ENCODE measurements at places on chromosomes 2 and 18.
A peak's percentile ranks its signal among the peaks of the same experiment; 100 is the strongest.

DNA sequence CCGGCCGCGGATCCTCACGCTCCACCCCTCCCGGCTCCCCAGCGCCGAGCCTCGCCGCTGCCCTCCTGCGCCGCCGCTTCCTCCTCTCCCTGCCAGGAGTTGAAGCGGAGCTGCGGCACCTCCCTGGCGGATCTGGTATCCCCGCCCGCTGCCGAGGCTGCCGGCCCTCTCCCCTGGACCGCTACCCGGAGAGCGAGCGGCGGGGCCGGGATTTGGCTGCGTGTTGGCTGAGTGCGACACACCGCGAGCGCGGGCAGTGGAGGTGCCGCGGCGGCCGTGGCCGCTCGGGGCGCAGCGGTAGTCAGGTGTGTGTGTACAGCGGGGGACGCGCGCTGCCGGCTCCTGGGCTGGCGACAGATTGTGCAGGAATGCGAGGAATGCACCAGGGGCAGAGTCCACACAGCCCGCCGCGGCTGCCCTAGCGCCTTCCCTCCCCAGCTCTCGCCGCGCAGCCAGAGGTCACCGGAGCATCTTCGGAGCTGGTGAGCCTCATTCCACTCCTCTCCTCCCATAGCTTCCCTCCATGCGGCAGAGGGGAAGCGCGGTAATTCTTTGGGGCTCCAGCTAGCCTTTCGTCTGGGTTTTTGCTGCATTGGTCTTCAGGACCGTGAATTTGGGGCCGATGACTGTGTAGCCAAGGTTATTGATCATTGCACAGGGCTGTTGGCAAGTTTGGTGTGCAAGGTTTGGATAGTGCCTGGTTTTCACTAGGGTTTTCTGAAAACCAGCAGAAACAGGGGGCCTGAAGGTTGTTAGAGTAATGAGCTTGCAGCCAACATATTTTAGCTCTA is 1.3 kb downstream of the PKP4 start:
- DNase-seq, result peak; percentile 4

DNA sequence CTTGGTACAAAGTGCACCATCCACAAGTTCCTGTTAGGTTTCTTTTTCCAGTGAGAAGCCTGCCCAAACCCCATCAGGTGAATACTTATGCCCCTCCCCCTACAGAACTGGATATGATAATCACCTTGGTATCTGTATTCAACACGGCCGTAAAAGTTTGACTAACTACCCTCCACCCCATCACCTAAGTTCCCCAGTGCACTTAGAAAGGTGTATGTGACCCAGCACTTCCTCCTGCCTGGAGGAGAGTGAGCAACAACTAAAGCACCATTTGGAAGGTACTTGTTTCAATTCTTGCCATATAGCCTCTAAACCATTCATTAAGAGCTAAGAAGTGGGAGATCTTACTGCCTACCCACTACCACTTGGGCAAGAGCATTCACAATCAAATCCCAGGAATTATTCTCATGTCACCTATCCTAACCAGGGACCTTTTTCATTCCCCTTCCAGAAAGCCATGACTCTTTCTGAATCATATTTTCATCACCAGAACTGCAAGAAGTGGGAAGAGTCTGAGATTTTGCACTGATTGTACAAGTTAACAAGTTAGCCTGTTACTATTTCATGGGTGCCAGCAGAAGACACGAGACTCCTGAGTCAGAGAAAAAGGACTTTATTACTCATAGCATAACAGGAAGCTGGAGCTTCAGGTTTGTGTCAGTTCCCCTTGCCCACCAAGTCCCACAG is 53.5 kb upstream of the NDUFV2 start:
- no peak for DNase-seq

GRCh38 chr2:15730545-15731212 is 139.0 kb downstream of the DDX1 start:
- peak; percentile 8 for DNase-seq

GRCh38 chr2:144942516-144943256 is 422.8 kb upstream of the ZEB2 start:
- DNase-seq, result no peak

GRCh38 chr18:31658670-31659575 is 25.5 kb downstream of the B4GALT6 start:
- no peak for DNase-seq

GRCh38 chr18:32459361-32460101 is 11.2 kb downstream of the GAREM1 start:
- DNase-seq, result no peak

DNA sequence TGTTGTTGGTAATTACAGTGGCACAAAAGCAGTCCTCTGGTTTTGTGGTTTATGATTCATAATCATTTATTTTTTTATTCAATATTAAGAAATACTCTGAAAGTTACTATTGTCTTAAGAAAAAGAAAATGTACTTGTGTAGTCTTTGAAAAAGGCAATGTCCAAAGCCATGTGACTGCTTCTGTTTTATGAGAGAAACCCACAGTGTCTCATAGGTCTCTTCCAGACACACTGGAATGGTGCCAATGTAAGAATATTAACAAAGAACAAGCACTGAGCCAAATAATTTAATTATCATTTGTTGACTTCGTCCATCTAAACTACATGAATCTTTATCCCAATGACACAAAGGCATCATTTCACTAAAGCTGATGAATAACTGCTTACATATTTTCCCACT is 62.5 kb downstream of the RPRM start:
- no peak for DNase-seq

- no peak for DNase-seq
Measured at GRCh38 chr2:1162768-1163584, 212.3 kb downstream of the SNTG2 start.

DNA sequence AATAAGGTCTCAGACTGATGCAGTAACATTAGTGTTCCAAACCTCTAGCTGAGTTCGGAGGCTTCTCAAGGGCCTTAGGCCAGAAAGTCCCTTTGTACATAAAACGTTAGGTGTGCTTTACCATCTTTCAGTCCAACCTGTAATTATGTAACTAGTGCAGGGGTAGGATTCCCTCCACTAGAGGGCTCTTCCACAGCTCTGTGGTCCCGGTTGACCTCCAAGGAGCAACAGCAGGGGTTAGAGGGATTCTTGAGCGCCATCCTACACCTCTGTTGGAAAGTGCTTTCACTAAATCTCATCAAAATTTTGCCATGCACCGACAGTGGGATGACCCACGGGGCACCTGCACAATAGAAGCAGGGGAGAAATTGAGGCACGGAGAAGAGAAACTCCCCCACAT is 155.8 kb upstream of the LRP1B start:
- DNase-seq, result no peak

- no peak for DNase-seq
Measured at GRCh38 chr2:152161598-152161997, 14.0 kb downstream of the STAM2 start.

DNA sequence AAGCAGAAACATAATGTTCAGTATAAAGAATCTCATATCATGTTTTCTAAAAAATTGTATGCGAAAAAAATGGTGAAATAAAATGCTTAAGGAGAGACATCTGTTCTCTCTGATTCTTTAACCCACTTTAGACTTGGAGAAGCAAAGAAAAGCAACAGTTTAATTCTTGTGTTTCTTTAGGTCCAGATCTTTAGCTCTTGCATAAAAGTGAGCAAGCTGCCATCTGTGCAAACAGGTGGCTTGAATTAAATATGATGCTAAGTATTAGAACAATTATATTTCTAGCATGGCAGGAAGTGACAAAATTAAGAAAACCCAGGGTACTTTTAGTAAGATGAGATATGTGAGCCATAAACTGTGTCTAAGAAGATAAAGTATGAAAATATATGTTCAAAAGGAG is 1038.3 kb downstream of the DPP10 start:
- DNase-seq, result no peak

GRCh38 chr2:220394433-220394832 is 767.0 kb downstream of the SLC4A3 start:
- peak; percentile 1 for DNase-seq

- peak; percentile 44 for DNase-seq
Measured at GRCh38 chr18:59837586-59837985, 62.2 kb upstream of the PMAIP1 start.

GRCh38 chr2:102350137-102350793 is 5.3 kb upstream of the IL18R1 start:
- no peak for DNase-seq

DNA sequence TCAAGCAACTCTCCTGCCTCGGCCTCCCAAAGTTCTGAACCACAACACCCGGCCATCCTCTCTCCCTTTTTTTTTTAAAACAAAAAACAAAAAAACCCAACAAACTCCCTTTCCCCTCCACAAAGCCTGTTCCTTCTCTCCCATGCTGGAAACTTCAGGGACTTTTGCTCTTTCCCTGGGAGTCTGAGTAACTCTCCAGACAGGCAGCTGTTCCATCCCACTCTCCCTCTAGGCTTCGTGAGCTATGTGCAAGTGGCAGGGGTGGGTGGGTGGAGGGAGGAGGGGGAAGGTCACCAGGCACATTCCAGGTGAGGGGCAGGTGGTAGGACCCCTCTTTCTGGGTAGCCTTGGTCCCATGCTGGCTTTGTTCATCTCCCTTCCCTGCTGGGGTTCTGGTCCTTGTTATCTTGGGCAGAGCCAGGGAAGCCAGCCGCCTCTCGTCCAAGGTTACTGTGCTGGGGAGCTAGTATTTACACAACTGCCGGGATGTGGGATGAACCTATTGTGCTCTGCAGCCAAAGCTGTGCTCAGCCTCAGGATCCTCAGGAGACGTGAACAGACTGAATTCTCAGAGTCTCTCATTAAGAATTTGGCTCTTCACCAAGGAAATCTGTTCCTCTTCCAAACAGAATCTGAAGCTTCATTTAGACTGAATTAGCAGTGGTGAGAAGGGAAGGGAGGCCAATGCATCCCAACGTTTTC is 106.9 kb downstream of the LIPG start:
- peak; percentile 24 for DNase-seq

DNA sequence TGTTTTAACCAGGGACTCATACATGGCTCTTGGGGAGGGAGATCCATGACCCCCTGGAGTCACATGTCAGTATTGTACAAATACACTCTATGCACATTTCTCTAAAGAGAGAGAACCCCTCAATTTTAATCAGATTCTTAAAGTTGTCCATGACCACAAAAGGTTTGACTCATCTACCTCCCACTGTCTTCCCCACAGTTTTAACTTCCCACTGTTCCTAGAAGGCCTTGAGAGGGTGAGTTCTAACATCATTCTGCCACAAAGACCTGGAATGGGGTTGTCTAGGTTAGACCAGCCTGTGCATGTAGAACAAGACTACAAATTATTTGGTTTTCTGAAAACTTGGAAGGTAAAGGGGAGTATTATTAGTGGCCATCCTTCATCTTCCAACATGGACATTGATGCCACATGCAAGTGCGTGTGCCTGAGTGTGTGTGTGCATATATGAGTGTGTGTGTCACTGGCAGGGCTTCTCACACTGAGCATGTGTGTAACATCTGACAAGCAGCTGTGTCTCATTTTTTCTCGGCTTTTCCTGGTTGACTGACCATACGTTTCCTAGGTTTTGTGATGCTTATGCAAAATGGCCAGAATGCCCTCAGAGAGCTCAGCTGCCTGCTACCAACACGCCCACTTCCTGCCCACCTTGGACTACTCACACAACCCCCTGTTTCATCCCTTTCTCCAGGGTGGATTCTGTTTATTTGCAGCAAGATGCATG is 94.6 kb upstream of the LGALSL start:
- DNase-seq, result no peak

DNA sequence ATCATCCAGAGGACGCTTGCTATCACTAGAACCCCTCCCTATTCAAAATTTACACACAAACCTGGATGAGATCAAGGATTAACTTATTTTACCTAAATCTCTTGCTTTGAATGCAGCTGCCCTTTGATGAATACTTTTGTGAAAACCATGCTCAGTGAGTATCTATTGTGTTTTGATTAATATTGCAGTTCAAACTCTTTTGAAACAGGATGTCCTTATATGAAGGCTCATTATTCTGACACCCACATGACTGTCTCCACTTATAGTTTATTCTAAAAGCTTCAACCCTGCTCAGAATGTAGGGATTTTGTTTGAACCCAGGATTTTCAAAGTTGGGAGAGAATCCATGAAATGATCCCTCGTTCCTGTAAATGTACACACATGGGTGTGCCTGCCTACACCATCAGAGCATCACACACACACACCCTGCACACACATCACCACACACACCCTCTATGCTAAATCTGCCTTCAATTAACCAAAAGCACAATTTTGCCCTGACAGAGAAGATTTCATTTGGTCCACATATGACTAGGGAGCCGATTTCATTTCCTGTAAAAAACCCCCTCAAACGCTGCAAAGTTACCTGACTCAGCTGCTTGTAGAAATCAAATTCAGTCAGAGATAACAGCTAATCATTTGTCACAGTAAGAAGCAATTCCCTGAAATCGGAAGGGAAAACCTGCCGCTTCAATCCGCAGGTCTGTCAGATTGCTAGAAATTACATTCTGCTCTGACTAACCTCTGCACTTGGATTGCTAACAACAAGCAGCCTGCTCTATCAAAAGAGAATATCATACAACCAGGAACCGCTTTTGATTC is 65.2 kb downstream of the ZEB2 start:
- no peak for DNase-seq

GRCh38 chr18:10453806-10454680 is at the start of gene APCDD1:
Gene APCDD1 (plus strand): TSS chr18:10454635. CDS start chr18:10454982, 347 bp downstream.
- DNase-seq, result peak; percentile 4

GRCh38 chr2:26640331-26640745 is 828 bp downstream of the CIB4 start:
- DNase-seq, result no peak

GRCh38 chr18:22015156-22015555 is 154.2 kb upstream of the GATA6 start:
- no peak for DNase-seq

GRCh38 chr2:177393824-177394593 is 1.4 kb downstream of the AGPS start:
- DNase-seq, result no peak

GRCh38 chr2:105515581-105516415 is 116.9 kb upstream of the FHL2 start:
- DNase-seq, result peak; percentile 19

- no peak for DNase-seq
Measured at GRCh38 chr18:2644535-2644934, 11.0 kb upstream of the SMCHD1 start.

DNA sequence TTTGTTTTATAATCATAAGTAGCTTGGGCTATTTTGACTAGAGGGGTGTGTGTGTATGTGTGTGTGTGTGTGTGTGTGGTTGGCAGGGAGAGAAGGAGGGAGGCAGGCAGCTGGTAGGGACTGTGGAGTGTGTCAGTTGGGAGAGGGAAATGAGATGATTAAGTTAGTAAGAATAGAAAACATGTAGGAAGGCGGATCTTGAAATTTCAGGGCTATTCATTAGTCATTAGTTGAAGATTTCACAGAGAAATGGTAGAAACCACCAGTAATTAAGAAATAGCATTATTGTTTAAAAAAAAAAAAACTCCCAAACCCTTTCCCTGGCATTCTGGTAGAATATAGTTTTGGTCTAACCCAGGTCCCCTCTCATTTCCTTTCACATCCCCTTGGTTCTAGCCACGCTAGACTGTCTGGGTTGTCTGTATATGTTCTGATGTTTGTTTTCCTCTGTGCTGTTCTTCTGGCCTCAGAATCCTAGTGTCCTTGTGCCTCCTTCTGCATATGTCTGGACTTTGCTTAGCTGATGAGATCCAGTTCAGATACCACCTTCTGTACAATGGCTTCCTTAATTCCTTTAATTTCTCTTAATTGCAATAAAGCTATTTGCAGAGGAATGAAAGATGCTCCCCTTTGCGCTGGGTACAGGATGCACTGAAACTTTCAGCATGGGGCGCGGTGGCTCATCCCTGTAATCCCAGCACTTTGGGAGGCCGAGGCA is 161.6 kb downstream of the NEDD4L start:
- no peak for DNase-seq
